ENCODE measurements at places on chromosomes 5 and 9.

DNA sequence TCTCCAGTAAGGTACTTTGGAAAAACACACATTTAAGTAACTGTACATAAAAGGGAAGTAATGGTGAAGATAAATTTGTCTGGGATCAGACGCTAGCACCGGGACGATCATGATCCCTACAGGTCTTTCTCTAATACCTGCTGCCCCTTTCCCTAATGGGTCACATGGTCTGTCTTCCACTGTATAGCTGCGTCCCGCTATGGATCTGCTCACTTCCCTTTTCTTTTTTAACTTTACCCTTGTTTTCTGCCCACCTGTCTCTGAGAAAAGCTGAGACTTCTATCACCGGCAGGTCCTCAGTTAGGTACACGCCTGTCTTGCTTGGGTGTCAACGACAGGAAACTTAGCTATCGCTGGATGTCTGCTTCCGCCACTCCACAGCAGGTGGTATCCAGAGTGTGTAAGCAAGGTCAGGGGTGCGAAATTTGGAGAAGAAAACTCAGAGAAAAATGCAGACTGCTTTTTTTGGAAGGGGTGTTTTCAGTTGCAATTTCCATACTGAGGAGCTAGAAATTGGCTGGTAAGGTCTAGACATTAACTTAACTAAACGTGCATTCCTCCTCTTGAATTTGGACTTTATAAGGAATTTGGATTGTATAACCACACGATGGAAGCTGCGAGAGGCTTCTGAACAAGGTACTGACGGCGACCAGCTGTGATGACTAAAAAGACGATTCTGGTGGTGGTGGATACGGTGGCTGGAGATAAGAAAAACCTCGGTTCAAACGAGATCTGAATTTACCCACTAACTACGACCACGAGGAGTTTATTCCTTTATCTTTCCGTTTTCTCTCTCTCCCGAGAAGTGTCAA, 1.1 kb upstream of the ICE1 start:
- DNase-seq: peak; percentile 7

- DNase-seq: peak; percentile 19
Measured at GRCh38 chr5:39475881-39476842, 51.4 kb upstream of the DAB2 start.

GRCh38 chr5:158301186-158301585, 442.2 kb upstream of the CLINT1 start:
- no peak for DNase-seq

- no peak for DNase-seq
Measured at GRCh38 chr5:5398071-5398470, 24.4 kb upstream of the ICE1 start.

DNA sequence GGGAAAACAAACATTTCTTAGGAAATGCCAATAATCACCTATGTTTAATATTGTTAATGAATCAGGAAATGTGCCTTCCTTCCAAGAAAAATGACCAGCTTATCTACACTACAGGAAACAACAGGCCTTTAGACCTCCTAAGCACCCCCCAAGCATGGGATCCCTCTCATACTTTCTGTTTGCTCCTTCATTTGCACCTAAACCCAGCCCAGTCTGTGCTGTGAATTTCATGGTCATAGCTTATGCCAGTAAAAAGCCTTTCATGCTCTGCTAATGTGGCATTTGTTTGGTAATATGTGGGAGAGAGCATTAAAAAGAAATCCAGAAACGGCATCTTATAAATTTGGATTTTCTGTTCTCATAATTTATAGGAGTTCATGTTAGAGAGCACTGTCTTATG, 511.1 kb downstream of the EBF1 start:
- DNase-seq: no peak

GRCh38 chr5:7329141-7329540, 66.8 kb upstream of the ADCY2 start:
- no peak for DNase-seq

GRCh38 chr9:78295177-78295575, 1.7 kb upstream of the PSAT1 start:
- DNase-seq: no peak

DNA sequence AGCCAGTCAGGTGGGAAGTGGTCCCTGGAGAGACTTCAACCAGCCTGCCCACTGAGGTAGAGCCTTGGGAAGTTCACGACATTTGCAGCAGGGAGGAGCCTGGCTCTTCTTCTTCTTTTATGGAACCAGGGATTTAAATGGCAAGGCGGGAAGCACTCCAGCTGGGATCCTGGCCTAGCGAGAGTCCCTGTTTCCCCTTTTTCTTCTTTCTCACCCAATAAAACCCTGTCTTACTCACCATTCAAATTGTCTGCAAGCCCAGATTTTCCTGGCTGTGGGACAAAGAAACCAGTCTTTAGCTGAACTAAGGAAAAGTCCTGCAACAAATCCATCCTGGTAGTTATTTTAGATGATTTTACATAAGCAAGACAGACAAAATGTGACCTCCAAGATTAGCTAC, 503.7 kb downstream of the CDH10 start:
- no peak for DNase-seq

- no peak for DNase-seq
Measured at GRCh38 chr5:179288101-179288808, 57.0 kb downstream of the ADAMTS2 start.

- peak; percentile 11 for DNase-seq
Measured at GRCh38 chr9:87333802-87334201, 163.9 kb upstream of the DAPK1 start.

GRCh38 chr5:31809050-31809870, 170.3 kb downstream of the PDZD2 start:
- peak; percentile 81 for DNase-seq

GRCh38 chr5:73682176-73682575, 56.2 kb downstream of the ARHGEF28 start:
- DNase-seq: no peak

DNA sequence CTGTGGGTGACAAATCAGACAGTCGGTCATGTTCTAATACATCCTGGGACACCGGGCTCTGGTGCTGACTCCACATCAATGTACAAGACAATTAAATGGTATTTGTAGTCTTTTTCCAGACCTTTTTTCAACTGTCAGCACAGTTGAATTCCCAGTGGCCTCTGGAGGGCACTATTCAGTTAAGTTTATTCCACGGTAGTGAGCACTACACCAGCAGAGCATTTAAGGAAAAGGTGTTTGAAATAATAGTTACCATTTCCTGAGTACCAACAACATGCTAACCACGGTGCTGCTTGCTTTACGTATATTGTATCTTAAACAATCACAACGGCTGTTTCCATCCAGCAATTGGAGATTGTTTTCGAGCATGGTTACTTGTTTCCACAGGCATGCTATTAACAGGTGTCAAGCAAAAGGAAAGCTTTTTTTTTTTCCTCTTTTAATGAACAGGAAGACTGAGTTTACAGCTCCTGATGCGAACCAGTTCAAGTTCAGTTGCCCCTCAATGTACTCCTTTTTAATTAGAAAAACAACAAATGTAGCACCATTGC, 186.7 kb downstream of the PDZD2 start:
- DNase-seq: peak; percentile 74

GRCh38 chr5:55325621-55326020, 17.8 kb downstream of the MTREX start:
- no peak for DNase-seq

DNA sequence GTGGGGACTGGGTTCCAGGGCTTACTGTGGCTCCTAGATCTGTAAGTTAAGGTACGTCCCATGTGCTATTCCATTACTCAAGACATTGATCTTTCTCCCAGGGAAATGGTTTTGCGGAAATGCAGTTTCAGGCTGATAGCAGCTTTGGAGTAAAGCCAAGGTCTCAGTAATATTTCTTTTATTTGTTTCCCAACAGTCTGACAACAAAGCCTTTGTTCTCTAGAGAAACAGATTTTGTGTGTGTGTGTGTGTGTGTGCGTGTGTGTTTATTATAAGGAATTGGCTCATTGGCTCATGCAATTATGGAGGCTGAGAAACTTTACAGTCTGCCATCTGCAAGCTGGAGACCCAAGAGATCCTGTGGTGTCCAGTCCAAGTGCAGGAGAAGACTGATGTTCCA, 12.1 kb upstream of the POC5 start:
- peak; percentile 9 for DNase-seq

DNA sequence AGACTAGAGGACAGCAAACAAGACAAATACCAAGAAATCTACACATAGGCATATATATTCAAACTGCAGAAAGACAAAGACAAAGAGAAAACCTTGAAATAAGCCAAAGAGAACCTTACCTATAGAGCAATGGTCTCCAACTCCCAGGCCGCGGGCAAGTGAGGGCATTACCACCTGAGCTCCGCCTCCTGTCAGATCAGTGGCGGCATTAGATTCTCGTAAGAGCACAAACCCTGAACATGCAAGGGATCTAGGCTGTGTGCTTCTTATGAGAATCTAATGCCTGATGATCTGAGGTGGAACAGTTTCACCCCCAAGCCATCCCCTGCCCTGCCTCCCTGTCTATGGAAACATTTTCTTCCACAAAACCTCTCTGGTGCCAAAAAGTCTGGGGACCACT, 101.0 kb upstream of the MRPS30 start:
- no peak for DNase-seq

GRCh38 chr5:125175348-125176004, 429.0 kb upstream of the ZNF608 start:
- DNase-seq: no peak

GRCh38 chr5:155872629-155873220, 454.2 kb upstream of the SGCD start:
- peak; percentile 6 for DNase-seq

DNA sequence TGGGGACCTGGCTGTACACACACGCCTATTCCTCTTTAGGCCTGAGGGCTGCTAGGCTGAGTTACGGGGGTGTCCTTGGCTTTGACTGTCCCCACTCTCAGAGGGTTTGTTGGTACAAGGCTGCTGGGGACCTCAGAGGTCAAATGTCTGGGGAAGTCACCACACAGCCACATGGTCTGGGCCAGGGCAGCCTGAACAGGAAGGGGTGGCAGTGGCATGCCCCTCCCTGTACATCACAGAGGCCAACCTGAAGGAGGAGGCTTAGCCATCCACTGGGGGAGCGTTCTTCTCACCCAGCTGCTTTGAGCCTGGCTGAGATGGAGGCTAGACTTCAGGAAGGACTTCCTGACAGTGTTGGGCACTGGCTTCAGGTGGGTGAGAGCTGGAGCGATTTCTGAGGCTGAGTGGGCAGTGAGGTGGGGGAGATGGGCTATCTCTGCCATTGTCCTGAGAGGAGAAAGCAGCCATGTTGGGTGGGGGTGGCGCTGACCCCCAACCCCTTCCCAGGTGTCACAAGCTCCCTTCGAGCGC, 36.3 kb downstream of the CXXC5 start:
- no peak for DNase-seq

DNA sequence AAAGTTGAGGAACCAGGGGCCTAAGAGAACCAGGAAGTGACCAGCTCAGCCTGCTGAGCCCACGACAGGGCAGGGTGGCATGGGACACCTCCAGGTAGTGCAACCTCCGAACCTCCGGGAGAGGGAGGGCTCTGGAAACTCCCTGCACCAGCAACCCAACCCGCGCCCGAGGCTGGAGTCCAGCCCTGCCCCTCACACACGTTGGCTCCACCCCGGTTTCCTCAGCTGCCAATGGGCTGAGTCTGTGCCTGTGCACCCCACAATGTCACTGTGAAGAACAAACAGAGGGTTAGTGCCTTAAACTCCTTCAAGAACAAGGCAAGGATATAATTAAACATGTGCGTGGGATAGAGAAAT, 17.0 kb upstream of the UNC5A start:
- DNase-seq: peak; percentile 45

DNA sequence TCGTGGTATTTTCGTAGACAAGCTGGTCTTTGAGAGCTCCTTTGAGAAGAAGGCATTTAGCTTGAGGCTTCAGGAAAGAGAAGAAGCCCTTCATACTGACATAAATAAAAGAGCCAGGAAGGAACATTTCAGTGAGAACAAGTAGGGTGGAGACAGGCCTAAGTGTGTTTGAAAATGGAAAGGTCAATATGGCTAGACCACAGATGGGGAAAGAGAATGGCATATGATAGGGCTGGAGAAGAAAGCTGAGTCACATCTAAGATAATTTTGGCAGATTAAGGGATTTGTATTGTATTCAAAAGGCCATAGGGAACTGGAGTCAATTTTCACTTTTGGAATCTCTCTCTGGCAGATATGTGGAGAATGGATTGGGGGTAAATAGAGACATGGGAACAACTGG, 374.9 kb downstream of the TMEM38B start:
- no peak for DNase-seq

Measured in epithelial cell of esophagus (primary cell).